Activated T-helper 17 cell treated with anti-CD3 and anti-CD28 coated beads, Interleukin-2, amount 50 U/mL, for 72 hours (primary cell): ENCODE measurements at places on chromosomes 16 and 17.

GRCh38 chr17:33494151-33494550, 201.1 kb upstream of the ASIC2 start:
- no peak for ATAC-seq

GRCh38 chr16:11410376-11411058, 65.3 kb downstream of the RMI2 start:
- no peak for ATAC-seq

- ATAC-seq: no peak
These were observed 28.6 kb upstream of the NDRG4 start for GRCh38 chr16:58471209-58471975.

- no peak for ATAC-seq
These were observed 54.9 kb upstream of the TANC2 start for GRCh38 chr17:62911114-62911513.

GRCh38 chr17:38885728-38886642, 16.1 kb downstream of the LASP1 start:
- no peak for ATAC-seq

DNA sequence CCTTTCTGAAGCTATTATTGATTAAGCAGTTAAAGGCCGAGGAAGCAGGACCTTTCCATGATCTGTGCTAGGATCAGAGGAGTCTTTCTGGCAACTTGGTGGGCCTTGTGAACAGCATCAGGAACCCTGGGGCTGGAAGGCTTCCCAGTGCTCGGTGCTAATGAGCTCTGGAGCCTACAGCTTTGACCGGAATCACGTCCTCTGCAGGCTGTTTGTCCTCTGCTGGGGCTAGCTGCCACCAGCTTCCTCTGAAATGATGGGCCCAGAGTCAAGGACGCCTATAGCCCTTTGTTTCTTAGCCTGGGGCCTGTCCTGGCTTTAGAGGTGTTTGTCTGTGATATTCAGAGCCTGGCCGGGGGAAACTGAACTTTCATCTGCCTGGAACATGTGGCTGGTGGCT, 111.6 kb downstream of the SHISA9 start:
- ATAC-seq: no peak

DNA sequence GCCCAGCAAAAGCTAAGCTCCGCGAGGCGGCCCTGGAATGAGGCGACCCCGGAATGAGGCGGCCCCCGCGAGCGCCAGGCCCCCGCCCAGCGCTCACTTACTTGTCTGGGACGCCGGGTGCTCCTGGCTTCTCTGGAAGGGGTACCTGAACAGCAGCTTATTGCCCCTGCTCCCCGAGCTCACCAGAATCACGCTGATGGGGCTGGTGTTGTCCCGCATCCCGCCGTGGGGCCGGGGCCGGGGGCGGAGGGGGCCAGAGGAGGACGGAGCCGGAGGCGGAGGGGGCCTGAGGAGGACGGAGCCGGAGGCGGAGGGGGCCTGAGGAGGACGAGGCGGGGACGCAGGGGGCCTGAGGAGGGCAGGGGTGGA, 440 bp downstream of the NPRL3 start:
- ATAC-seq: peak; percentile 22

- no peak for ATAC-seq
These were observed 152.6 kb upstream of the PMFBP1 start for GRCh38 chr16:72324578-72324977.

GRCh38 chr16:20260215-20261009, 66.9 kb downstream of the GP2 start:
- no peak for ATAC-seq

DNA sequence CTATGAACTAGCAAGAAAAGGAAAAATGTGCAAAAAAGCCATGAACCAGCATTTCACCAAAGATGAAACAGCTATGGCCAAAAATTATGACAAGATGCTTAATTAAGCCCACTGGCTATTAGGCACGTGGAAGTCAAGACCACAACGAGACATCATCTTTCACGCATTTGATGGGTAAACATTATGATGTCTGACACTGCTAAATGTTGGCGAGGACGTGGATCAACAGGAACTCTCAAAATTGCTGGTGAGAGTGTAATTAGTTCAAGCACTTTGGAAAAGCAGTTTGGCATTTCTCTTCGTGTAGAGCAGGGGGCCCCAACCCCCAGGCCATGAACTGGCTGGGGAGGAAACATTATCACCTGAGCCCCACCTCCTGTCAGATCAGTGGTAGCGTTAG, 39.6 kb upstream of the ADGRG1 start:
- ATAC-seq: no peak

GRCh38 chr17:44444735-44445105, 55.3 kb upstream of the ITGA2B start:
- peak; percentile 64 for ATAC-seq

DNA sequence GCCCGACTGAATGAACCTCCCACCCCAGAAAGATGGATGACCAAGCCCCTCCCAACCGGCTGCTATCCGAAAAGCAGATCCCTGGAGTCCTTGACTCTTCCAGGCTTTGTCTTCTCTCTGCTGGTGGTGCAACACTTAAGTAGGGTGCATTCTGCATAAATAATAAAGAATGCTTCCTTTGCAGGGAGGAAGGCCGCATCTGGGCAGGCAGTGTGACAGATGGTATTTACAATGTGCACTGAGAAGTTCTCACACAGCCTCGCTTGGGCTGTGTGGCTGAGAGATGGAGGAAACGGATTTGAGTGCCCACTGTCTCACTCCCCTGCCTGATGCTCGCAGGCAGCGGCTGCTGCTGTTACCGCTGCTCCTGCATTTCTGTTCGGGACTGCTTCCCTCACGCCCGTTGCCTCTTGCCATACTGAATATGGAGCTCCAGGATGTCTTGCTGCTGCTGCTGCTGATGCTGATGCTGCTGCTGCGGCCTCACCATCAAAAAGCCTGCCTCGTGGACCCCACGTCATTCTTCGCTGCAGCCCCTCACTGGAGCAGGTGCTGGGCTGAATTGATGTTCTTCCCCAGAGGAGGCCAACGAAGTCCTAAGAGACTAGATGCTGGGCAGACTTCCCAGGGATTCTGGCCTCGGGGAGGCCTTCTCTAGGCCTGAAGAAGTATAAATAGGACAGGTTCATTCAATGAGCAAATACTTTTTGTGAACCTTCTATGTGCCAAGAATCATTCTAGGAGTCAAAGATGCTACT, 7.1 kb upstream of the RHBDL3 start:
- no peak for ATAC-seq

GRCh38 chr17:28468781-28469180, 4.7 kb upstream of the SLC13A2 start:
- peak; percentile 94 for ATAC-seq

DNA sequence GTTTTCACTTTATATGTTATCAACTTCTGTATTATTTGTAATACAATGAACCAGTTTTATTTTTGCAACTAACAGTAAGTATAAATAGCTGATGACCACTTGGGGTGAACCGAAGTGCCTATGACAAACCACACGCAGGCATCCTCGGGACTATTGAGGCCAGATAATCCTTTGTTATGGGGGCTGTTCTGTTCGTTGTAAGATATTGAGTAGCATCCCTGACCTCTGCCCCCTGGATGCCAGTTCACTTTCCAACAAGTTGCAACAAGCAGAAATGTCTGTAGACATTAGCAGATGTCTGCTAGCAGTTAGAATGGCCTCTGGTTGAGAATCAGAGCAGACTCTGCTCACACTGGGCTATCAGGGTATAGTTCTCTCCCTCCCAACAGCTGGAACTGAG, 277.0 kb downstream of the WWOX start:
- no peak for ATAC-seq

DNA sequence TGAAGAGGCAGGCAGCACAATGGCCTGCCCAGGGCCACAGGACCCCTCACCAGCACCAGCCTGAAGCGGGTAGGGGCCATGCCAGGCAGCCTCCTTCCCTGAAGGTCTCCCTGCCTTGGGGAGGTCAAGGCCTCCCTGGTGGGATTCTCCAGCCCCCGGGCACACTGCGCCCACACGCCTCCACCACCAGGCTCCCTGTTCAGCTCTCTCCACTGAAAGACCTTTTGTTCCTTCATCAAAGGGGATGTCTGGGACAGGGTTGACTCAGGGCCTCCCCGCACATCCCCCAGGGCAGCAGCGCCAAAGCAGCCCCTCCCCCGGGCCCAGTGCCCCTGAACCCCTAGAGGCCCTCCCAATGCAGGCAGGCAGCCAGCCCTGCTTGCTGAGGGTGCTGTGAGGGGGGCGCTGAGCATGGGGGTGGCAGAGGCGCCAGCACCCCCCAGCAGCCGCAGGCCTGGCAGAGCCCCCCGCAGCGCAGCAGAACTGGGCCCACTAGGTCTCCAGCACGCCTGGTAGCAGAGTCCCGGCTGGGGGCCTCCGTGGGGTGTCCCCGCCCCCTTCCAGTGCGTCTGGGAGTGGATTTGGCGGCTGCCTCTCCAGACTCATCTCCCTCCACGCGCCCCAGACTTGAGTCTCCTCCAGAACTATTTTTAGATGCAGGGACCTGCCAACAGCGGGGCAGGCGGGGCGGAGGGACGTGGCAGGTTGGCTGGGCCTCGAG, 13.1 kb downstream of the BCAR1 start:
- ATAC-seq: no peak

GRCh38 chr17:62178579-62178978, 113.5 kb upstream of the MED13 start:
- no peak for ATAC-seq

DNA sequence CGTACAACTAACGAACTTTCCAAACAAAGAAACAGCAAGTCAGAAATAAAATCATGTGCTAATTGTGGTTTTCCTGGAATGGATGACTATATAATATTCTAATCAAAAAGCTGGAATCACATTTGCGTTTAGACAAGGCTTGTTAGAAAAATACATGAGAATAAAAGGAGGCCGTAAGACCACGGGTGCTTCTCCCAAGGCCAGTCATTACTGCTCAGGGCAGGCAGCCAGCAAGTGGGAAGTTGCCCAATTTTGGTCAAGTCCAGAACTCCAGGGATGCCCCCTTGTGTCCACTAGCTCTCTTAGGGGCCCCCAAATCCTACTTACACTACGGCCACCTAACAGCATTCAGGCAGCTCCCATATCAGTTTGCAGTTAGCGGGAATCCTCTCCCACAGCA, 25.9 kb upstream of the LYRM9 start:
- ATAC-seq: no peak

- ATAC-seq: no peak
These were observed 6.7 kb downstream of the ITGA3 start for GRCh38 chr17:50062293-50063243.

DNA sequence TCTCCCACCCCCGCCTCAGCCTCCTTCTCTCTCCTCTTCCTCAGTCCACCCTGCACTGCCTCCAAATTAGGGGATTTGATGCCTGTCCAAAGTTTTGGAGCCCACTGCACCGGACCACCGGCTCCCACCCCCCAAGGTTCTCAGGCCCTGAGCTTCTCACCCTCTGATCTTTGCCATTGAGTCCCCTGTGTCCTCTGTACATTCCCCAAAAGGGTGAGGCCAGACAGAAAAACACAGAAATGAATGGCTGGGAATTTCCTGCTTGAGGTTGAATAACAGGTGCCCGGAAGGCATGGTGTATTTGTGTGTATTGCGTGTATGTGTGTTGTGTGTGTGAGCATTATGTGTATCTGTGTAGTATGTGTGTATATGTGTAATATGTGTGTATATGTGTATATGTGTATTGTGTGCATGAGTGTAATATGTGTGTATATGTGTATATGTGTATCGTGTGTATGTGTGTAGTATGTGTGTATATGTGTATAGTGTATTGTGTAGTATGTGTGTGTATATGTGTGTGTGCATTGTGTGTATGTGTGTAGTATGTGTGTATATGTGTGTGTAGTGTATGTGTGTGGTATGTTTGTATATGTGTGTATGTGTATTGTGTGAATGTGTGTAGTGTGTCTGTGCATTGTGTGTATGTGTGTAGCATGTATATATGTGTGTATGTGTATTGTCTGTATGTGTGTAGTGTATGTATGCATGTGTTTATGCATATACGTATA, 16.0 kb upstream of the CCL17 start:
- peak; percentile 75 for ATAC-seq

DNA sequence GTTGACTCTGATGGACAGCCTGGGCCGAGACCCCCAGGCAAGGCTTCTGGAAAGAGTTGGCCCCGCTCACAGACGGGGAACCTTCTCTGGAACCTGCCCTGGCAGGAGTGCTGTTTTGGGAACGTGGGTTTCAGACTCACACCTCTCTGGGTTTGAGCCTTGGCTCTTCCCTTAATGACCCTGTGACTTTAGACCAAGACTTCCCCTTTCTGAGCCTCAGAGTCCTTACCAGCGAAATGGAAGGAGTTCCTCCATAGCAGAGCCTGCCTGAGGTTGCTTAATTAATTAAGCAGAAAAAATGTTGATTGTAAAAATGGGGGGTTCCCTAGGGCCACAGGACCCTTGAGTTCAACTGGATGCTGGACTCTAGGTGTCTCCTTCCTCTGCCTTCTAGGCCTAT, 408.2 kb downstream of the SEC14L1 start:
- ATAC-seq: no peak

DNA sequence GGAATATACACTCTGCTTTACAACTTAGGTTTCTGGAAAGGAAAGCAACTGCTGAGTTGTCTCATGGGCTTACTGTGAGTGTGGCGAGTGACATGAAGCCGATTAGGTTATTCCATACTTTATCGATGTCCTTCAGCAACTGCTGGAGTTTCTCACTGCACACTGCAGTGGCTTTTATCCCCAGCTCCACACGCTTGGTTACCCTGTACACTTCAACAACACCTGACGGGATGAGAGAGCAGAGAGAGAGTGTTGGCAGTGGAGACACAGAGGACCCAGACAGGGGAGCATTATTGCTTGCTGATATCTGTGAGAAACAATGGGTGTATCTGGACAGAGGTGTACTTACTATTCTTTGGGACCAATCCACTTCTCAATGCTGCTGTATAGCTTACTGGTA, 46.2 kb downstream of the DUSP14 start:
- no peak for ATAC-seq

- ATAC-seq: no peak
These were observed 10.8 kb downstream of the ARSG start for GRCh38 chr17:68302066-68302564.

GRCh38 chr16:84479716-84480450, 24.6 kb downstream of the MEAK7 start:
- ATAC-seq: no peak

- no peak for ATAC-seq
These were observed 587 bp downstream of the MMP2 start for GRCh38 chr16:55479430-55480140.

- ATAC-seq: no peak
These were observed 921.9 kb upstream of the EEF2KMT start for GRCh38 chr16:6019490-6019991.

GRCh38 chr17:266219-266618, 84.8 kb upstream of the DOC2B start:
- no peak for ATAC-seq

GRCh38 chr16:3188925-3189825, 1.2 kb downstream of the OR1F1 start:
- peak; percentile 46 for ATAC-seq

GRCh38 chr17:16407911-16408588, 7.3 kb upstream of the TRPV2 start:
- peak; percentile 59 for ATAC-seq

GRCh38 chr16:67015313-67015731, 13.6 kb upstream of the CBFB start:
- no peak for ATAC-seq

GRCh38 chr16:86086471-86086870, 187.5 kb downstream of the IRF8 start:
- no peak for ATAC-seq

- ATAC-seq: peak; percentile 85
These were observed 30.3 kb downstream of the PIK3R5 start for GRCh38 chr17:8935191-8935590.

GRCh38 chr17:1460233-1460632, 4.2 kb upstream of the CRK start:
- ATAC-seq: no peak
